SK-MEL-5 (cell line): ENCODE measurements at places on chromosomes 6 and 20.

- DNase-seq: no peak
Measured at GRCh38 chr6:103722683-103723082, 1137.0 kb downstream of the HACE1 start.

GRCh38 chr6:158050955-158051354 is 69.3 kb downstream of the SYNJ2 start:
- DNase-seq: no peak

DNA sequence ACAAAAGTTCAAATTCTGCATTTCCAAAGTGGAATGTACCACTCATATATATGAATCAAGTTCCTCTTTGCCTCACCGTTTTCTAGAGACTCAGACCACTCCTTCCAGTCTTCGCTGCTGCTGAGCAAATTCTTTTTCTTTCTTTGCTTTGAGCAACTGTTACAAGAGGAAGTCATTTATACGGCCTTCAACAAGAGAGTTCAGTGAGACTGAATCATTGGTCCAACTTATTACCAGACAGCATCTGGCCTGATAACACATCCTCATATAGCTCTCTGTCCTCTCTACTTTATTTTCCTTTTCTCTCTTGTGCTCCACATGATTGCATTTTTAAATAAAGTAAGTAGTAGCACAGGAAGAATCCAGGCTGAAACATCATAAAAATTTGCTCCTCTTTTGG is 652.7 kb downstream of the PHF3 start:
- DNase-seq: no peak

GRCh38 chr6:140773276-140773675 is 1359.4 kb upstream of the GJE1 start:
- no peak for DNase-seq

DNA sequence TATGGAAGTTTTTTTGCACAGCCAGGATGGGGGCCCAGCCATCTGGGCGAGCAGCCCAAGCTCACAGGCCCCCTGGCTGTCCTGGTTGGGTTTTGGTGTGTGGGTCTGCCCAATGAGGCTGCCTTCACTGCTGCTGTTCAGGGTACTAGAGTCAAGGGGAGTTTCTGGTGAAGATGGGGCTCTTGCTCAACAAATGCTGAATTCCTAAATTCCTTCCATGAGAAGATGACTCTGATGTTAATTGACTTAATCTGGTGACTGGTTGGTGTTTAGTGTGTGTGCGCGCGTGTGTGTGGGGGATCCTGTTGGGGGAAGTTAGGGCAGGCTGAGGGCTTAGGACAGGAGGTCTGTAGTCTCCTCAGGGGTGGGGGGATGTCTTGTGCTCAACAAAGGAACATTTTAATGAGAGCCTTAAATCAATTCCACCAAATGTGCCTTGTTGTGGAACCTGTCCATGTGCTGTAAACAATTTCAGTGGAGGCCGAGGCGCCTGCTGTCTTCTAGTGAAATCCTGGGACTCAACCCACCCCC is 1.9 kb downstream of the PTK7 start:
- no peak for DNase-seq

DNA sequence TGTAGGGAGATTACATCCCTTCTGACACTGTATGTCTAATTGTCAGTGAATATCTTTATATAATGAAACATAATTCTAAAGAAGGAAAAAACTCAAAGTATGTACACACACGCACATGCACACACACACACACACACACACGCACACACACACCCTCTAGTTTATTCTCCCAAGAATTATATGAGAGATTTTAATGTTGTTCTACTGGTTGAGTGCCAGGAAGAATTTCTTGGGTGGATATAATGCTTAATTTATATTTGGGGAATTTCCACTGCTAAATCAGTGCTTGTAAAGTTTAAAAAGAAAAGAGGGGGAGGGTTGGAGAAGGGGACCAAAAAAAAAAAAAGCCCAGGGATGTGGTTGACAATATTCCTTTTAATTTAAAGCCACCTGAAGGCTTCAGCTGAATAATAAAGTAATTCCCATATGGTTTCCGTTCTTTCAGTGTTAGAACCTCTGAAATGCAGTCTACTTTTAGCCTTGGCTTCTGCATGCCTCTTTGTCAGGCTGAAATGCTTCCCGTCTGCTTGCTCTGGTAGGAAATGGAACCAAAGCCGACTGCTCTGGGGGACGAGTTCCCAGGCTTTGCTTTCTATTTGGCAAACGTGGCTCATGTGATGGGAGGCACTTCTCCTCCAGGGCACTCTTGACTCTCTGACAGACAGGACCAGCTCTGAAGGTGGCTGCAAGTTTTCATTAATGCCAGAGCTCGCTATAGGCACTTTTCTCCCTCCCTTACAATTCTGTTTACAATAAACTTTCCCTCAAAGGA is 225.4 kb downstream of the PRL start:
- DNase-seq: peak; percentile 88

DNA sequence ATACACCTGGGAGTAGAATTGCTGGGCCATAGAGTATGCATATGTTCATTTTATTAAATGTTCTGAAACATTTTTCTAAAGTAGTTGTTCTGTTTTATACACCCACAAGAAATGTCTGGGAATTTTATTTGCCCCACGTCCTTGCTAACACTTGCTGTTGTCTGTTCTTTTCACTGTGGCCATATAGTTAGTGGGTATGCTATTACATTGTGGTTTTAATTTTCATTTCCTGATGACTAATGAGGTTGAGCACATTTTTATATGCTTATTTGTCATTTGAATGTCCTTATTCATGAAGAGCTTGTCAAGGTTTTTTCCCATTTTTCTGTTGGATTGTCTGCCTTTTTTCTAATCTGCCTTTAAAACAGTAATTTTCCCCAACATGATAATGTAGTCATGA is 41.5 kb upstream of the TGM3 start:
- no peak for DNase-seq

- DNase-seq: no peak
Measured at GRCh38 chr6:105291525-105291924, 111.4 kb downstream of the PREP start.

- no peak for DNase-seq
Measured at GRCh38 chr20:36736451-36737182, 9.3 kb downstream of the NDRG3 start.

DNA sequence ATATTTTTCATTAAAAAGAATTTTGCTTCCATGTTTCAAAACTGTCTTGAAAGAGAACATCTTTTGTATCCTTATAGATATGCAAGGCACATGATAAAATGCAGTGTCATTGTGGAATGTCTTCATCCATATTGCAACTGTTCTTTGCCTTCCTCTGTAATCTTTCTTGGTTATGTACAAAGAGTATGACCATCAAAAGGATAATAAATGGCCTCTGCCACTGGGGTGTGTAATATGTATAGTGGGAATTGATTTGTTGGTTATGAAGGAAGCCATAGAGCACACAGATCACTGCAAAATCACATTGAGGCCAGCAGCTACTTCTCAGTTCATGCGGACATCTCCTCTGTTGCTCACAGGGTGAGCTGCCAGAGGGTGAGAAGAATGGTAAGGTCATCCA is 703.5 kb downstream of the TFAP2A start:
- DNase-seq: peak; percentile 38

DNA sequence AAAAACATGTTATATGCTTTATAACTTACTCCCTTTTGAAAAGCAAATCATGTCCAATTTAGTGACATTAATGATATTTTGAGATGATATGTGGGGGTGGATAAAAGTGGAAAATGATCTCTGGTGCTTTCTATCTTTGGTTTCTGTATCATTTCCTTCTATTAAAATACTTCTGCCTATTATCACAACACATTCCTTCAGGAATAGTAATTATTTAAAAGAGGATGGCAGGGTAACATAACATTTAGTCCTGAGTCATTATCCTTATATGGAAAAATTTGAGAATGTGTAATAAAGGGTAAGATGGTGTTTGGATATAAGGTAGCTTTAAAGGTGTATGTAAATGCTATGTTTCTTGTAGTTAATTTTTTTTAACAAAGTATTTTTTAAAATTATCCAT is 657.7 kb downstream of the PHF3 start:
- no peak for DNase-seq

DNA sequence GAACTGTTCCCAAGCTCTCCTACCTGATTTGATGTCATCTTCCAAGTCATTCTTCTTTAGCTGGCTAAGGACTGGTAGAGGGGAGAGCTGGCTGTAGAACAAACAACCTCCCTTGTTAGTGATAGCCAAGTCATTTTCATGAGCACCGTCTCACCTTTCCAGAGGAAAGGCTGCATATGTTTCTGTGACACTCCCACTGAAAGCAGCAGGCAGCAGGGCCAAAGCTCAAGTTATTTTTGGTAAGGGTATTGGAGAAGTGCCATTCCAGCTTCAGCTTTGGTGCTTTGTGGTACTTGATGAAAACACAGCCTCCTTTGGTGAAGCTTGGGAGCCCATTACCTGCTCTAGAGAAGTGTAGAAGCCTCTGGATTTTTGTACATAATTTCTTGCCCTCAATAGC is 5.4 kb upstream of the DOK5 start:
- no peak for DNase-seq
